Thoracic aorta (tissue), 2 donors: ENCODE measurements at places on chromosomes 6 and 20.
A peak's percentile ranks its signal among the peaks of the same experiment; 100 is the strongest.

- no peak for DNase-seq
Observed at GRCh38 chr6:29611426-29611825, 21.6 kb downstream of the GABBR1 start.

DNA sequence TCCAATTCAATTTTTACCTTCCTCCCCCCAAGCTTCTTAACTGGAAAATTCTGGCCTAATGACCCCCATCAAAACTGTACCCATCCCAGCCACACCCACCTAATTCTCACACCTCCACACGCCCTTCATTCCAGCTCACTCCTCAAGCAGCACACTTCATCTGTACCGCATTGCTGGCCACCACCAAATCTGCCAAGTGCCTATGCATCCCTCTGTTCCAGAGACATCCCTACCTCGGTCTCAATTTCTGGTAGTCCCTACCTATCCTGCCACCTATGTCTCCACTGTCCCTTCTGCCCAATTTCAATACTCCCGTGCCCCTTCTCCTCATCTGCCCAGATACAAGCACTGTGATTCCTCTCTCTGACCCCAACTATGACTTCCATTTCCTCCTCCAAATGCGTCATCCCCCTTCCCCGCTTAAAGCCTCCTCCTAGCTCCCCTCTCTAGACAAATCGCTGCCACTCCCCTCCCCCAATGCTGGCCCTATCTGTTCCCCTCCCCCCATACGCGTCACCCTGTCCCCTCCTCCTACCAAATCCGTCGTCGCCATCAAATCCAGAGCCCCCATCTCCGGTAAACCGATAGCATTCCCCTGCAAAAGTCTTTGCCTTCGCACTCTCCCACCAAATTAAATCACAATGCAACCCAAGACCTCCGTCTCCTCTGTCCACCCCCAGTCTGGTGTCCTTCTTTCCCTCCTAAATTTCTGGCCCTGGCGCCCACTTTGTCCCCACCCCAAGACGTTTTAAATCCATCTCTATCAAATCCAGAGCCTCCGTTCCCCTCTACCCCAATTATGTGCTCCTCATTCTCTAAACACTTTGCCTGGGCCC, 1.2 kb downstream of the MTCH1 start:
- peak; percentile 51 for DNase-seq

DNA sequence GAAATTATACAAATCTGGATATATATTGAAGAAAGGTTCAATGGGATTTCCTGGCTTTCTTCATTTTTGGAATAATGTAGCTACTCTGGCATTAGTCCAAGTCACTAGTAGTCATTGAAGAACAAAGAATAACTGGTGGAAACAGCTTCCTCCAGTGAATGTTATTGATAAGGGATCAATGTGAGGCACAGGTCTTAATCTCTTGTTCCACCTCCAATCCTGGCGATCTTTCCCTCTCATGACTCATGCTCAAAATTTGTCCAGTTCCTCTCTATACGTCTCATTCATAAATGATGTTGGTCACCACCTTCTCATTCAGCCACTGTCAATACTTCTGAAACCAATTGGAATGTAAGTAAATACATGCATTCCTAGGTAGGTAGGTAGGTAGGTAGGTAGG, 185.0 kb upstream of the BMP2 start:
- DNase-seq = no peak

DNA sequence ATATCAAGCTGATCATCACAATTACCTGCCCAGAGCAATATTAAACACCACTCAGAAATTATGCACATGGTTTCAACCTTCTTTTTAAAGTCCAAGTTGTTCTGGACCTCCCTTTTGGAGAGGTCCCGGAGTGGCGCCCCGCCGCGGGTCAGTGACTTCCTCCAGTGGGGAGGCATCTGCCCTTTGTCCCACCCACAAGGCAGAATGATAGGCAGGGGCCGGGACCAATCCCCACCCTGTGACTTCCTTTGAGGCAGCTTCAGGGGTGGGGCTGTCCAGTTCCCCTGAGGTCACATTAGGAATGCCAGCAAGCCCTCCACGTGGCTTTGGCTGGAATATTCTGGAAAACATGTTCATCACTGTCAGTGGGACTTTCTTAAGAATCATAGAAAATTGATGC, 207.0 kb downstream of the ANKRD60 start:
- no peak for DNase-seq

- no peak for DNase-seq
Observed at GRCh38 chr20:32482442-32483261, 102.5 kb downstream of the NOL4L start.

- DNase-seq = no peak
Observed at GRCh38 chr20:58646257-58646656, 4.8 kb upstream of the STX16 start.

DNA sequence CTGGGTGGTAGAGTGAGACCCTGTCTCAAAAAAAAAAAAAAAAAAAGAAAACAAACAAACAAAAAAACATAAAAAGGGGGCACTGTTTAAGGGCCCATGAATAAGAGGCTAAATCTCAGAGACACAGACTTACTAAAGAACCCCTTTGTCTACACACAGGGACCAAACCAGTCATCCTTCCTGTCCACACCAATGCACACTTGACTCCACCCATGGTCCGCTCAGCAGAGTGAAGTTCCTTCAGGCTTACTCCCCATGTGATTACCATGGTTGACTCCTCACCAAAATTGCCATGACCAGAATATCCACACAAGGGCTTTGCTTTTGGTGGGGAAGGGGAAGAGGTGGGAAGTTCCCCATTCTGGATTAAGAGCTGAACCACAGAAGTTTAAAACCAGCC, 19.4 kb upstream of the REPS1 start:
- no peak for DNase-seq

- no peak for DNase-seq
Observed at GRCh38 chr6:22519237-22519636, 50.1 kb upstream of the HDGFL1 start.
